ENCODE measurements at places on chromosomes 1 and 21.

DNA sequence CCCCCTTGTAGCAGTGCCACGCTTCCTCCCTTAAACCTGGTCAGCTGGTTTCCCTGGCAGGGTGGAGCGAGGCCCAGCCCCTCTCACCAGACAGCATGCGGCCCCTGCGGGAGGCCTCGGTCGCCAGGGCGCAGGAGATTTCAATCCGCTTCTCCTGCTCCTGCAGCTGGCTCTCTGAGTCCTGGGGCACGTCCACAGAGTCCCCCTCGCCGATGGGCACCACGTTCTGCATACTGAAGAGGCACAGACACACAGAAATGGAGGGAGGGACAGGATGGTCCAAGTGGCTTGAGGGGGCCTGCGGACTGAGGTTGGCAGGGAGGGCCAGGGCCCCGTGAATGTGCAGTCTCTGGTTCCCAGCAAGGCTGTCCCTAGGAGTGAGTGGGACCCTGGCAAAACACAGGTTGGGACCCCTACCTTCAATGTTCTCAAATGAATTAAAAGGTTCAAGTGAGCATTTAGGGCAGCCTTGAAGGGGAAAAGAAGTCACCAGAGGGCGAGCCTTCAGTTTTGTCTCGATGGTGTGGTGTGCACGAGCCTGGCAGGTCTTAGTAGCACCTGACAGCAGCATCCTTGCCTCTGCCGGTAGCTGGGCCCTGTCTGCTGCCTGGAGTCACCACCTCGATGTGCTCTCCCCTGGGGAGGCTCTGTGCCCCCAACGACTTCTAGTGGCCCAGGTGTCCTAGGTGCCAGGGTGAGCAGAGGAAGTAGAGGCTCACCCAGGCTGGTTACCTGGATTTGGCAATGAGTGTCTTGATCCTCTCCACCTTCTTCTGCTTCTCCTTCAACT is 14.4 kb upstream of the GOLT1A start:
- no peak for DNase-seq

DNA sequence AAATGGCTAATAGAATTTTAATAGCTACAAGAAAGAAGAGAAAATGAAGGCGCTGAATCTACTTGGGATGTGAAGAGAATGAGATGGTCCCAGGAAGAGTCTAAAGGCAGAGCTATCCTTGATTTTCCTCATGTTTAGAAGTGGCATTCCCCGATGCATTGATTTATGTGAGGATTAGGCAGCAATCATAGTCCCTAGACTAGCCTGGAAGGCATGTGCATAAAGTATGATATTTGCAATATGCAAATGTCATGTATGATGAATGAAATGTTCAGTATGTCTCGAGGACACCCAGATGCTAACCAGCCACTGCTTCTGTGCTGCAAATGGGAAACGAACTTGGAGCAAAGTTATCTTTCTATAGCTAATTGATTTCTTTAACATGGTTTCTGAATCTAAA is 641.5 kb upstream of the PLXNA2 start:
- no peak for DNase-seq

- DNase-seq, result no peak
Measured at GRCh38 chr1:150001415-150001814, 9.1 kb downstream of the OTUD7B start.

DNA sequence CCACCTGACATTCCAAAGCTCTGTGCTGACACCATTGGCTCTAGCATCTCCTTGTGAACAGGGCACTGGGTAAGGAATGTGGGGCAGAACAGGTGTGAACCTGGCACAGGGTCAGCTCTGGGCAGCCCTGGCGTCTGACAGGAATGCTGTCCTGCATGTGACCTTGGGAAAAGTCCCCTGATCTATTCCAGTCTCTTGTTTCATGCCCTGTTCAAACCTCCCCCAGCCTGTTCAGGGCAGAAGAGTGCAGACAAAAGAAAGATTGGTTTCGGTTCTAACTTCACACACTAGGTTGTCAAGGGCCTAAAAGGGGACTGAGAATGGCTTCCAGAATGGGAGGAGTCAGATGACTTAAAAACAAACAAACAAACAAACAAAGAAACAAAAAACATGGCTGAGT is 27.6 kb upstream of the SDHB start:
- no peak for DNase-seq

GRCh38 chr1:54980046-54980527 is 341 bp upstream of the TMEM61 start:
- no peak for DNase-seq

- peak; percentile 60 for DNase-seq
Measured at GRCh38 chr1:9413071-9413876, 120.6 kb downstream of the SPSB1 start.

GRCh38 chr1:41317361-41317760 is 43.9 kb upstream of the FOXO6 start:
- DNase-seq, result no peak

DNA sequence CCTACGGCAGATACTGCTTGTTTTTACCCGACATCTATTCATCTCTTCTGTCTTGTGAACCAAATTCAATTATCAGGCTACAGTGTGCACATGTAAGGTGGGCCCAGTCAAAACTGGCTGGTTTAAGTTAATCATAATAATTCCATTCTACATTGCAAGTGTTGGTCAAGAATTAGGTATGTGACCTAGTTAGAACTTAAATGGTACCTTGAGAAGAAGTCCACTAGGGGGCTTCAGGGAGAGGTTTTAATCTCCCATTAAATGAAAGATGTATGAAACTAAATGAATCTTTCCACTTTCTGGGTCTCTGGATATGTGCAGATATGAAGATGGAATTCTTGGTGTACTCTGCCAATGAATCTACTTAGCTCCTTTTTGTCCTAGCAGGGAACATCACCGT is 187.1 kb downstream of the CDC42BPA start:
- peak; percentile 35 for DNase-seq

GRCh38 chr21:39115576-39116235 is 67.5 kb downstream of the PSMG1 start:
- no peak for DNase-seq

GRCh38 chr1:30318413-30318812 is 405.0 kb downstream of the MATN1 start:
- DNase-seq, result no peak

GRCh38 chr1:200850554-200850953 is 22.2 kb upstream of the GPR25 start:
- DNase-seq, result no peak

- no peak for DNase-seq
Measured at GRCh38 chr1:213057264-213058059, 6.4 kb downstream of the RPS6KC1 start.

DNA sequence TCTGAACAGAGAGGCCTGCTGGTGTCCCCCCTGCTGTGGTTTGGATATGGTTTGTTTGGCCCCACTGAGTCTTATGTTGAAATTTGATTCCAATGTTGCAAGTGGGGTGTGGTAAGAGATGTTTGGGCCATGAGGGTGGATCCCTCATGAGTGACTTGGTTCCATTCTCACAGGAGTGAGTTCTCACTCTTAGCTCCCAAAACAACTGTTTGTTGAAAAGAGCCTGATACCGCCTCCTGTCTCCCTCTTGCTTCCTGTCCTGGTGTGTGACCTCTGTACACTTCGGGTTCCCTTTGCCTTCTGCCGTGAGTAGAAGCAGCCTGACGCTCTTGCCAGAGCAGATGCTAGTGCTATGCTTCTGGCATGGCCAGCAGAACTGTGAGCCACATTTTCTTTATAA is 60.5 kb downstream of the C21orf91 start:
- no peak for DNase-seq

DNA sequence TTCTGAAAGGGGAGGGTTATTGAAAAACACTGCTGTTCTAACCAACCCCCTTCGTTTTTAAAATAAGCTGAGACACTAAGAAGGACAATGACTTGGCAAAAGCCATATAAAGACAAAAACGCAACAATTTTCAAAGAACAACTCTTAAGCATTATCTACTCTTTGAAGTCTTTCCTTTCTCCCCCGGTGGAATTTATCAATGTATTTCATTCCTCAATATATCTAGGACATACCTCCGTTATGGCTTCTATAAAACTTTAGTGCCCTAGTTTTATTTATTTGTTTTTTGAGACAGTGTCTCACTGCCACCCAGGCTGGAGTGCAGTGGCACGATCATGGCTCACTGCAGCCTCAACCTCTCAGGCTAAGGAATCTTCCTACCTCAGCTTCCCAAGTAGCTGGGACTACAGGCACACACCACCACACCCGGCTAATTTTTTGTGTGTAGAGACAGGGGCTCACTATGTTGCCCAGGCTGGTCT is 3.2 kb downstream of the NRDC start:
- no peak for DNase-seq

DNA sequence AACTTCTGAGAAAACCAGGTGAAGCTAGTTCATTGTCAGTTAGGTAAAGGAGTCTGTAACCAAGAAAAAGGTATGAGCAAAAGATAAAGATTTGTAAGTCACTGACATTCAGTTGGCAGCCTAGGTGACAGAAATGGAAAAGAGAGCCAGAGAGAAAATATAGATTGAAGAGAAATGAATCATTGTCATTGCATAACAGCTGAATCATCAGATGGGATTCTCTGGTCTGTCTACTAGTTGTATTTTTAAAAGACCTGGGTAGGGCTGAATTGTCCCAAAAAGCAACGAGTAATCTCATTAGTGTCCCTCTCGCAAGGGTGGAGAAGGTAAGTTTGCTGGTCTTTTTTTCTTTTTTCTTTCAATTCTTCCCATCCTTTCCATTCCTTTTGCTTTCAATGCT is 36.6 kb downstream of the PTGS2 start:
- DNase-seq, result peak; percentile 4

DNA sequence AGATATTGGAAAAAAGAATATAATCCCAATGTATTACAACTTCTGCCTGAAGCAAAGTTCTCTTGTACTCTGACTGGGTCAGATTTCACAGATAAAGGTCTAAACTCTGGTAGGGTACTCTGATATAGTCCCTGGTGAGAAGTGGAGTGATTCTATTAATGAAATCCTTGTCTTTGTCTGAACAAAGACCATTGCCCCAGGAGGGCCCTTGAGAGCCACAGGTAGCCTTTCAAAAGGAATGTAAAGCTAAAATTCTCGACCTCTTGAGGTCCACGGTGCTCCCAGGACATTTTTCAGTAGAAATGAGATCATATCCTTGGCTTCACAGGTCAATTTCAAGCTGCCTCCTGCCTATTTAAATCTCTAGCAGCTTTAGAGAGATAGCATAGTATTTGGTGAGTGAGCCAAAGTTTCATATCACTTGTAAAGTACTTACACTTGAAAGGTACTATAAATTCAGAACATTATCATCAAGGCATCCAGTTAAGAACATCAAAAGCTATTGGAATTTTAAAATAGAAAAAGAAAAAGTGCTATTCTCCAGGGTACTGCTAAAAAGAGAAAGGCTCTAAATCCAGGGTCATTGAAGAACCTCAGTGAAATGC is 10.1 kb downstream of the TNNI3K start:
- no peak for DNase-seq

DNA sequence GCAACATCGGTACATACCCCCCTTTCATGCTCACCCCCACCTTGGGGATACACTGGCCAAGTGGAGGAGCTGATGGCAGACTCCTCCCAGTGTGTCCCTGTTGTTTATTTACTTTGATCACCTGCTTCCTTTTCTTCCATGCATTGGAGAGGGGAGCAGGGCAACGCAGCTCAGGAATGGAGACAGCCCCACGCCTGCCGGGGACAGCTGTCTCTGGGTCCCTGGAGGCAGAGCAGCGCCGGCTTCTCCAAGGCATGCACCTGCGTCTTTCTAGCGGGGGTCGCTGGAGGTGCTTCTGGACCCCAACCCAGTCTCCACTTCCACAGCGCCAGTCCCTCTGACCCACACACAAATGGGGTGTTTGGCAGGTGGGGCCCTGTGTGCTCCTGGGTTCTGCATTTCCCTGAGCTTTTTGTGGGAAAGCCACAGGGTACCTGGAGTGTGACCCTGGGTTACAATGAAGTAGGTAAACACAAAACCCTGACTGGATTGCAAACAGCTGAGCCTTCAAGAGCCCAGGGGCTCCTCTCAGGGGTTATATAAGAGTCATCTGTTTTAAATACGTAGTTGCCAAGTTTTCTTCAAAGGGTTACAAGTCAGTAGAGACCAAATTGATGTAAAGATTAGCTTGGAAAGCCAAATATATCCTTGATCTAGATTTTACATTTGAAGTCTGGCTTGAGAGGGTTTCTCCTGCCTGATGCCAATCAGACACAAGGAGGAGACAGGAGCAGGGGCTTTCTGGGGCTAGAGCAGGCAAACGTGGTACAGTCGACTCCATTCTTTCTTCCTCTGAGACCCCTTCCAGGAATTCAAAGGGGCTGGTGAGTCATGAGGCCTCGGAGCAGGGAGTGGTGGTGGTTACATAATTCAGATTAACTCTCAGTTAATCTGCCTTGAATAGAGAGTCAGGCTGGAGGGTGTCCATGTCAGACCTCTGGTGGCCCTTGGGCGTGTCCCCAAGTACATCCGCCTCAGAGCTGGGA is 4.5 kb downstream of the AJAP1 start:
- DNase-seq, result no peak

DNA sequence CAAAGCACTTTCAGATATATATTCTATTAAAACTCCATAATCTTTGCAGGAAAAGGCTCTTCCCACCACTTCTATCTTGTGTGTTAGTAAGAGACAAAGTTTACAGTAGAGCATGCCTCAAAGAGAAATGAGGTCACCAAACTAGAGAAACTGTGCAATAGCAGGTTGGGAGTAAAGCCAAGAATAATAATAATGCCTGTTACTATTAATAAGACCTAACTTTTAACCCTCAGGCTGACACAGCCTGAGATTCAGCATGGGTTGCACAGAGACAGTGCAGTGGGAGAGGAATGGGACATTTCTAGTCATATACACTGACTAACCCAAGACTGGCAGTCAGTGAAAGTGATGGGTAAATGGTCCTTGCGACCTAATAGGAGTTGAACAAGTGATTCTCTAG is 320.2 kb upstream of the NFIA start:
- peak; percentile 17 for DNase-seq

- no peak for DNase-seq
Measured at GRCh38 chr21:29481641-29482040, 182.9 kb downstream of the BACH1 start.

GRCh38 chr1:10835822-10836421 is 39.5 kb upstream of the CASZ1 start:
- no peak for DNase-seq

DNA sequence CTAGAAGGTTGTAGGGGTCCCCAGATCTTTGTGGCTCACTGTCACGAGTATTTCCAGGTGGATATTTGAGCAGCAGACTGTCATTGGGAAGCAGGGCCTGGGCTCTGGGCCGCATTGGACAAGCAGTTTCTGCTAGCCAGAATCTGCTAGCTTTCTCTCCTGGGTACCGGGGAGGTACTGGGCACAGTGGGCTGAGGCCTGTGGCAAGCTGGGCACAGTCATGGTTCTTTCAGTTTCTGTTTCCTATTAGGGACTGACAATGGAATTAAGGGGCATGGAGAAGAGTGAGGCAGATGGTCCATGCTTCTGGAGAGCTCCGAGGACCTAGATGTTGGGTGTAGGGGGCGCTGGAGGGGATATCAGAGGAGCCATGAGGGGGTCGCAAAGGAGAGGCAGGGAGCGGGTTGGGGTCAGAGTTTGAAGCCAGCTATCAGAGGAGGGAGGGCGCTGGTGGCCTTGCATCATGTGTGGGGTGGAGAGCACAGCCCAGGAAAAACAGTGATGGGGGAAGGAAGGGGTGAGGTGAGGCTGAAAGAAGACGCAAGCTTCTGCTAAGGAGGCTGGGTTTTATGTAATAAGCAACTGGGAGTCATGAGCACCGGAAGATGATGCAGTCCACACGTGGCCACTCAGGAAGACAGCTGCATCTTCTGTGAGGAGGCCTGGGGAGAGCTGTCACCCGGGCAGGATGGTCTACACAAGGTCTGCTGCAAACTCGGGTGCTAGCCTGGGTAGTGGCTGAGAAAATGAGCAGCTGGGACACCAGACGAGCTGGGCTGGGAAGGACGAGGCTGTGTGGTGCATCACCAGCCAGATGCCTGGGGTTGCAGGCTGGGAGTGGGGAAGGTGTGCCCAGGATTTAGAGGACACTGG is 72.7 kb downstream of the IER5 start:
- DNase-seq, result no peak

- no peak for DNase-seq
Measured at GRCh38 chr1:24151175-24151533, 8.2 kb upstream of the IL22RA1 start.
